ENCODE measurements at places on chromosomes 4 and X. TPM values are rescaled to one million over a fixed set of nuclear protein-coding genes. Genes with fewer than 3 reads are reported as not detected.

The KCND1 gene
- total RNA-seq = 6.5 TPM

GRCh38 chr4:64582492-64582891, 173.2 kb upstream of the TECRL start:
- no peak for DNase-seq

GRCh38 chr4:827209-828081, 1.5 kb upstream of the CPLX1 start:
- DNase-seq = no peak

GRCh38 chrX:52830551-52830950, 19.5 kb downstream of the XAGE5 start:
- no peak for DNase-seq

GRCh38 chr4:129916991-129917390, 821.0 kb downstream of the C4orf33 start:
- no peak for DNase-seq

GRCh38 chr4:78496021-78496643, 55.4 kb upstream of the ANXA3 start:
- DNase-seq = no peak

DNA sequence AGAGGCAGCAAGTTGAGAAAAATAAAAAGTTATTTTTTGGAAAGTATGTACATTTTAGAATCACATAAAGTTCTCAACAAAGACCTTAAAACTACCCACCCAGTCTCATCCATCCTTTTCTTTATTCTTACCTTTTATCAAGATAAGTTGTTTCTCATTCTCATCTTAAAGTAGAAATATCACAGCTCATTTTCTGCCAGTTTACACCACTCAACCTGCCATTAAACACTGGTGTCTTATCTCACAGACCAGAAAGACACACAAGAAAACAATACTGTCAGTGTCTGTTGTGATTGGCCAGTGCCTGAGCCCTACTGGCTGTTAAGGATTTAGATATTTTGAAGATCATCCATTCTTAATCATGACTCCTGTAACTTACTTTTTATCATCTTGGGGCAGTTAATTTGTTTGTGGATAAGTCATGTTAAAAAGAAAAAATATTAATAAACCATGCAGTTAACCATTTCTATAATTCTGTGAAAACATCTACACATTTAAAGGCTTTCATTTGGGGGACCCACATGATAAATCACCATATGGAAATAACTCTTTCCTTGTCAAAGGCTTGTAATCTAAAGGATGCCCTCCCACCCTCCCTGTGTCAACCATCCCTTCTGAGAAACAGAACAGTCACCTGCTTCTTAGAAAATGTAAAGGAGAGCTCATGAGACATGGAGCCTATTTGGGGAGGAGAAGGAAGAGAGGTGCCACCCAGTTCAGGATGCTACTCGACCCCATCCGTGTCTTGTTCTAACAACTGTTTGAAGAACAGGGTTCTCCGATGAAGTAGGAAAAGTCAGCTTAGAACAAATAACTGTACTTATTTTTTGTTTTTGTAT, 897.2 kb upstream of the INTU start:
- no peak for DNase-seq

- DNase-seq = no peak
Observed at GRCh38 chr4:19381068-19381467, 870.6 kb upstream of the SLIT2 start.

Measured in mucosa of gallbladder (tissue), 1 donor.